ENCODE measurements at places on chromosomes 3 and 15. TPM values are rescaled to one million over a fixed set of nuclear protein-coding genes. Genes with fewer than 3 reads are reported as not detected.

The MST1 gene
- 2.3 TPM for total RNA-seq

The SLC9C1 gene
- total RNA-seq: not detected

The MYLK gene
- 52.6 TPM for total RNA-seq

The RNU6-1 gene
- total RNA-seq: not detected

The PDZRN3 gene
- 22.1 TPM for total RNA-seq

Data from esophagus squamous epithelium (tissue), 5 donors.